ENCODE measurements at places on chromosomes 12 and 14.
A peak's percentile ranks its signal among the peaks of the same experiment; 100 is the strongest.

GRCh38 chr12:68279227-68280054 lies 26.0 kb upstream of the IL22 start:
- DNase-seq = no peak

DNA sequence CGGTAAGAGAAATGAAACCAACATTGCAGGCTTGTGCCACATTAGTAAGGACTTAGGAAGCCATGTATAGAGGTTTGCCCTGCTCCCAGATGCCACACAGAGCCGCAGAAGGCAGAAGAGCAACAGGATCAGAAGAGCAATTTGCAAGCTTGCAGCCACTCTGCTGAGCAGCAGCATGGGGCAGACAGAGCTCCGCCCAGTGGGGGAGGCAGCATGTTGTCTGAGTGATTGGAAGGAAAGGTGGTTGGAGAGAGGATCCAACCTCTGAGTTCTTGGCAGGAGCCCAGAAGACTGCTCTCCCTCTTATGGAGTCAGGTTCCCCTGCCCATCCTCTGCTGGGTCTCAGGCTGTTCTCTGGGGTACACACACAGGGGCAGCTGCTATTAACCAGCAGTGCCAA lies 2.3 kb upstream of the KRT6A start:
- DNase-seq = no peak

DNA sequence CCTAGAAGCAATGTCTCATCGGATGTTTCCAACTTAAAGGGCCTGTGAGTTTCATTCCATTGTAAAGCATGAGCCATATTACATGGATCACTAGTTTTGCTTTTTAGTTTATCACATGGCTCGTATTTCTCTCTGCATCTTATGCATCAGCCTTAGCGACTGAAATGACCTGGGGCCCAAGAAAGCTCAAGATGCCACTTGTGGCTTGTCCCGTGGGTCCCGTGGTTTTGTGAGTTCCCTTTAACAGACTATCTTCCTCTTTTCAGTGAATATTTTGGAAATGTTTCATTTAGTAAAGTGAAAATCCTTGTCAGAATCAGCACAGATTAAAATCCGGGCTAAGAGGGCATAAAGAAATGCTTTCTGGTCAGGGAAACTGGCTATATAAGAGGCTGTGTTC lies 86.2 kb upstream of the PPM1H start:
- DNase-seq = no peak

- no peak for DNase-seq
Observed at GRCh38 chr12:32379667-32380066, 19.7 kb upstream of the FGD4 start.

DNA sequence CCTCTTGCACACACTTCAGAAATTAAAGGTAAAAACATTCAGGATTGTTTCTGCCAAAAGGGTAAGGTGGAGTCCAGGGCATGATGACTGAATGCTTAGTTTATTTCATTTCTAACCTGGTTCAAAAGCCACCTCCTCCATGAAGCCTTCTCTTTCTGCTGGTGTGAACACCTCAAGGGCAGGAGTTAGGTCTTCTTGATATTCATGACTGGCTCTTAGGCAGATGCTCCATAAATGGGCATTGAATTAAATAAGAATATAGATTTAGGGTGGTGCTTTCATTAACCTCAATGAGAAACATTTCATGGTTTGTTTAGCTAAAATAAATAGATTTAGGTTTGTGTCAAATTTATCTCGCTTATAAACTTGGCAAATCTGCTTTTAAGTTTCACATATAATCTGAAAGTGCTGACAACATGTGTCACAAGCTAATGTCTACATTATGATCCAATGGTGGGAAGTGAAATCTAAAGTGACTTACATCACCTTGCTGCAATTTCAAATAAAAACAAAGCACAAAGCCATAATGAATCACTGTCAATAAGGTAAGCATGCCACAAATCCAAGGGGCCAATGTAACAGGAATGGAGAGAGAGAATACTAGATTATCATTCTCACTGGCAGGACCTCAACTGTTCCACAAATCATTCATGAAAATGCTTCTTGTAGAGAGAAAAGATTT lies 72.7 kb upstream of the GRIP1 start:
- no peak for DNase-seq

- DNase-seq = no peak
Observed at GRCh38 chr14:94088516-94088915, 7.4 kb downstream of the IFI27L1 start.

DNA sequence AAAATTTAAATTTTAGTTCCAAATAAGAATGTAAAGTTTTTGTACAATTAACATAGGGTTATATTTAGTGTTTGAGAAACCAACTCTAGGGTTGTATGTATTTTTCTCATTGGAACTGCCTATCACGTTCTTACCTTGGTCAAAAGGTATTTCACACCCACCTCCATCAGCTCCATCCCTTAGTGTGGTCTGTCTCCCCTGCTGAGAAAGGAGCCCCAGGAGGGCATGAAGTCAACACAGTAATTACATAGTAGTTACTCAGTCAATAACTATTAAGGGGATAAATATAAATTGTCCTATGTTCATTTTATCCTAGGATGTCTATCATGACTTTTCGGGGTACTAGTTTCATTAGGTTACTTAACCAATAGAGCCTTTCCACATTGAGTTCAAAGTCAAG lies 106.3 kb downstream of the AKAP6 start:
- DNase-seq = no peak

GRCh38 chr12:106233011-106233410 lies 14.8 kb downstream of the CKAP4 start:
- no peak for DNase-seq

DNA sequence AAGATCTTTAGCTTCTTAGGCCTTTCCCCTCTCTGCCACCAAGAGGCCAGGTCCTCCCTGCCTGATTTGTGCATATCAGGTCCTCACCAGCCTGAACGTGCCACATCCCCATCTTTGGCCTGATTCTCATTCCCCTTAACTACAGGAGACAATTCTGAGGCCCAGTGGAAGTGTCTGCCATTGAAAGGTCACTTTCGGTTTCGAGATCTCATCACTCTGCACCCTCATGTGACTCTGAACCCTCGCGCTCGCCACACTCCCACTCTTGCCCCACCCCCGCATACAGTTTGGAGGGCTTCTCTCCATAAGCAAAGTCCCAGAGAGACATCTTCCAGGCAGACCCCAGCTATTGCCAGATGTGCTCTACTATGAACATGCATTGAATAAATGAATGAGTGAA lies 189.0 kb downstream of the NTF3 start:
- no peak for DNase-seq

DNA sequence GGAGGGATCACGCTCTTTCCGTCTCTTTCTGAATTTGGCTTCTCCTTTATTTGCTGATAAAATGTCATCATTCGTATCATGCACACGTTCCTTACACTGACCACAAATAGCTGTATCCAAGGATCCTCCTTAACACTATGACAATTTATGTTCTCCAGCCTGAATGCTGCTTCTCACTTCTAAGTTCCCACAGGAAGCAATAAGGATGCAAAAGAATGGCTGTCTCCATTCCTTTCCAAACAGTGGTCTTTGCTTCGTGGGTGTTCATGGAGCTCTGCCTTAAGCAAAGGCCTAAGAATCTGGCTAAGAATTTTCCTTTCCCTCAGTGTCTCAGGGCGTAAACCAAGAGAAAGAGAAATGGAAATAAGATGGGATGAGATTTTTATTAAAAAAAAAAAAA lies 200.2 kb downstream of the ITPR2 start:
- DNase-seq = no peak

- DNase-seq = peak; percentile 53
Observed at GRCh38 chr12:11862798-11863197, 207.9 kb upstream of the BCL2L14 start.

GRCh38 chr14:81519200-81520011 lies 14.2 kb downstream of the SEL1L start:
- DNase-seq = no peak

GRCh38 chr12:105289114-105289904 lies 41.2 kb upstream of the C12orf75 start:
- no peak for DNase-seq

GRCh38 chr12:56159482-56160192 lies 1.5 kb downstream of the MYL6 start:
- no peak for DNase-seq

- DNase-seq = no peak
Observed at GRCh38 chr12:57806677-57807076, 11.9 kb downstream of the AVIL start.

GRCh38 chr14:87944987-87945604 lies 47.9 kb downstream of the GALC start:
- peak; percentile 34 for DNase-seq

- DNase-seq = no peak
Observed at GRCh38 chr14:93163564-93163963, 21.1 kb downstream of the MOAP1 start.

DNA sequence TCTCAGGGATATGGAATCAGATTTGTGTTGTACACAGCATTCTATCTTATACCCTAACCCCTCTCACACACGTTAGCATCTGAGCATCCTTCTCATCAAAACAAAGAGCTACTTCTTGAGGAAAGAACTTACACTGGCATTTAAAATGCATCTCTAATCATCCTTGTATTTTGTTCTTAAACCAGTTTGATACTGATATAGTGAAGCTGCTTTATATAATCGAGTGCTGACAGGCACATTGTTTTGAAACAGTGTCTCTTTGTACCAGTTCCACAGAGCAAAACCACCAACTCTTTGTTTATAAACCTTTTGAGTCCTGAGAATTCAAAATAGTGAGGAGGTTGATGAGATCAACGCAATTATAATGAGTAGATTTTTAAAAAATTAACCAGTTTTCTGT lies 8.8 kb downstream of the GPR33 start:
- DNase-seq = no peak

DNA sequence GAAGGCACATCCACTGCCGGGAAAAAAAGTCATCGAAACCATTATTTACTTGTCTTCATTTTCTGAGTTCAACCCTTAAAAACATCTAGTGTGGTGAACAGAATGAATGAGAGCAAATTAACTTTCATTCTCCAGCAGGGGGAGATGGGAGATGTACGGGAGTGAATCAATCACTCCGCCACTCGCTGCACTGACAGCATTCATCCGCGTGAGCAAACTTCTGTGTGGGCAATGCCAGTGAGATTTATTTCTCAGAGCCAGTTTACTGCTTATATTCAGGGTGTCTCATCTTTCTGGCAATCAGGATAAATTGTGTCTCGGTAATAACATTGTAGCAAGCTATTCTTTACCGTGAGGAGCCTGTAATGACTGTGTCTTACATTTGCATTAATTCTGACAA lies 463.6 kb upstream of the MIS18BP1 start:
- DNase-seq = no peak

- DNase-seq = no peak
Observed at GRCh38 chr14:51317373-51317772, 77.3 kb downstream of the TMX1 start.

DNA sequence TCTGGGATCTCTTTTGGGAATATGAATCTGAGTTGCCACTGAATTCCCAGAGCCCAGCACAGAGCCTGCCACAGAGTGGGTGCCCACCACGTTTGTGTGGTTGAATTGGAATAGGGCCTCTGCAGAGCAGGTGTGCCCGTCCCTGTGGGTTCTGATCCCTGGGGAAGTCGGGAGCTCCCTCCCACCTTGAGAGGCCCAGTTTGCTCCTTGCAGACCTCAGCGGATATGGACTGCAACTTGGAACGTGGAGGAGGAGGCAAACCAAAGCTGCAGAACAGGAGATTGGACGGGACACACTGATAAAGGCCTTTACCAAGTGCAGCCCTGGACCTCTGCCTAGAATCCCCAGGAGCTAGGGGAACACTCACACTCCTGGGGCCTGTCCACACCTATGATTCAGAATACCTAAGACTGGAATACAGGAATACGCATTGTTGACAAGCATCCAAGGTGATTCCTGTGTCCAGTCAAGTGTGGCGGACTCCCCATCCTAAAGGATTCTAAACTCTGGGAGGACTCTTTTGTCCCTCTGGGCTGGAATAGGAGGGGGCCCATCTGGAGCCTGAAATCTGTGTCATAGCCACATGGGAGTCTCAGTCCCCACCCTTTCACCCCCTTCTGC lies 2.4 kb downstream of the KRT76 start:
- DNase-seq = no peak

DNA sequence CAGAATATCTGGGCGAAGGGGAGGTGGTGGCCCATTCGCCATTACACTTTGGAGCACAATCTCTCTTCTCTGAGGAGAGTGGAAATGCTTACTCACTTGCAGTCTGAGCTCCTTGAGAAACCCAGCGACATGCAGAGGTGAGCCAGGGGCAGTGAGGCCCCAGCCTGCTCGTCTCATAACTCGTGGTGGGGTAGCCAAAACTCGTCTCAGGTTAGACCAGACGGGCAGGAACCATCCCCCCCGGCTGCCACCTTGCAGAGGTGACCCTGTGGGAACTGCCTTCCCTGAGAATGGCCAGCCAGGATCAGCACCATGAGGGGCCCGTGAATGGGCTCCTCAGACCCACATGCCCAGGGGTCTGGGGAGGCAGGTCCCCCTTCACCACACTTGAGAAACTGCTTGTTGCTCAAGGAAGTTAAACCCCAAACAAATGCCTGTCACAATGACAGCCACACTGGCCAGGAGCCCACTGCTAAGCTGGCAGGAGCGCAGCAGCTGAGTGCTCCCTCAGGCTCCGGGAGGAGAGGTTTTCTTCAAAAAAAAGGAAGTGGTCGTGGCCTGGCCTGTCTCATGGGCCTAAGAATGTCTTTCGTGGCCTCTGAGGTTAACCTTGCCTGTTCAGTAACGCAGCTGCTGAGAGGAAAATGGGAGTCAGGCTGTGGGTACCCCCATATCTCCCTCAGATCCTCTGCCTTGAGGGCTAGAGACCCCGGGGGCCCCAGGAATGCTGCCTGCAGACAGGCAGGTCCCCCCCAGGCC lies 9.2 kb upstream of the ALDH2 start:
- DNase-seq = no peak

DNA sequence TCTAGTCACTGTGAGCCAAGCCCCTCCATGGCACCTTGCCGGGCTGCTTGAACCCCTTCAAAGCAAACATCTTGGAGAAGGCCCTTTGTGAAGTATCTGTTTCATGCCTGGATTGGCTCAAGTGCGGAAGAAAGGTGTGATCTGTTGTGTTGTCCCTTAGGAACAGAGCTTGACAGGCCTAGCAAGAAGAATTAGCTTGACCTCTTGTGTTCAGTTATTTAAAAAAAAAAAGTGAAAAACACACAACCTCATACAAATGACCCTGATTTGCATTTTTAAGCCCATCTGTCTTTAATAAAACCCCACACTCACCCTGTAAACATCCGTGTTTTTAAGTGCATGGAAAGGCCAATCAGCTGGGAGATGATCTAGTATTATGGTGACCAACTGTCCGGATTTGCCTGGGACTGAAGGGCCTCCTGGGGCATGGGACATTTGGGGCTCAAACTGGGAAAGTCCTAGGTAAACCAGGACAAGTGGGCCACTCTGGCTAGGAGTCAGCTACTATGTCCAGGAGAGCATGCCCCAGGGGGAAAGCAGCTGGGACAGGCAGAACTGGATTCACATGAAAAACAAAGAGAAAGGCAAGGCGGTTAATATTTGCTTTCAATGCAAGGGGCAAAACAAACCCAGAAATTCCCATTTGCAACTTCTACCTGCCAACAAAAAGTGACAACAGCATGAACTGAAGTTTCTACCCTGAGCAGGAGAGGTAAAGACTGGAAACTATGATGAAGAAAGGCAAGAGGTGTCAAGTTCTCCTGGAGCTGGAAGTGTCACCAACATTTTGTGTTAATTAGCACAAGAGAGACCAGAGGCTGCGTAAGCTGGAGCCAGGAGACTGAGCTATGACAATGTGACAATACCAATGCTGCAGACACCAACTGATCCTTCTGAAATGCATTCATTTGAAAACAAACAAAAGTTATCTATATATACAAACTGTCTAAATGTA lies 78.6 kb downstream of the CLMN start:
- DNase-seq = no peak

Data from AG09319 (cell line).